ENCODE measurements at places on chromosomes 12 and 14.

- peaks cover 53% of the 10 kb centered on the region for H3K27me3 ChIP-seq
- no peak for DNase-seq
- H3K36me3 ChIP-seq, result no peaks in the 10 kb centered on the region
- no peak overlapping the region for H3K4me3 ChIP-seq
Observed at GRCh38 chr12:55420307-55420962, 5.6 kb upstream of the OR6C76 start.

DNA sequence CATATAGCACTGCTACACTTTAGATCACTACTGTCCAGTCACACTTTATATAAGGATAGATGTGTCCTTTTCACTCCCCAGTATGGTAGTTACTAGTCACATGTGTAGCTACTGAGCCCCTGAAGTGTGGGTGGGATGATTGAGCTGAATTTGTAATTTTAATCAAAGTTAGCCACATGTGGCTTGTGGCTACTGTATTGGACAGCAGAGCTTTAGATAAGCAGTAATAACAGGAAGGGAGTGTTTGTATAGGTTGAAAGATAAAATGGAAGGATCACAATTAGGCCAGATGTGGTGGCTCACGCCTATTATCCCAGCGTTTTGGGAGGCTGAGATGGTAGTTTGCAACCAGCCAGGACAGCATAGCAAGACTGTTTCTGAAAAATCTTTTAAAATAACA lies 23.5 kb downstream of the NAA30 start:
- no peak for DNase-seq
- peaks cover 14% of the 10 kb centered on the region for H3K4me1 ChIP-seq
- no peaks in the 10 kb centered on the region for H3K27me3 ChIP-seq
- peaks cover 34% of the 10 kb centered on the region for H3K36me3 ChIP-seq

GRCh38 chr14:91862417-91862816 lies 4.9 kb downstream of the TC2N start:
- H3K27me3 ChIP-seq, result no peaks in the 10 kb centered on the region
- peak overlapping the region; percentile 91 for H3K27ac ChIP-seq
- H3K4me3 ChIP-seq, result peak overlapping the region; percentile 75

DNA sequence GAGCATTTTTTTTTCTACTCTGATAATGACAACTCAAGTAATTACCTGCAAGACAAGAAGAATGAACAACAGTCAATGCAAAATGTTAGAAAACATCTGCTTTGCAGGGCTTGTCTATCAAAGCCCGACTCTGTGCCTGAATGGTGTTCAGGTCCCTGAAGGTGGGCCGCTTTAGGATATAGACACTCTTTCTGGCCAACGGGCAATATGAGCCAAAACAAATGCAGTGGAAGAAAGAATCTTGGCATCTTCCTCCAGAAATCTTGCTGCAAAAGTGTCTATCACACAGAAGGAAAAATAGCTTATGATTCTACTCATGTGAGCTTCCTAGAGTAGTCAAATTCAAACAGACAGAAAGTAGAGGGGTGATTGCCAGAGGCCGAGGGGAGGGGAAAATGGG lies 32.7 kb downstream of the FOS start:
- H3K4me3 ChIP-seq, result no peak overlapping the region
- H3K27ac ChIP-seq, result peak overlapping the region; percentile 32
- no peak for DNase-seq
- no peaks in the 10 kb centered on the region for H3K27me3 ChIP-seq

GRCh38 chr14:77110286-77110685 lies 12.2 kb downstream of the CIPC start:
- DNase-seq, result no peak
- H3K36me3 ChIP-seq, result peaks cover 82% of the 10 kb centered on the region
- no peak overlapping the region for H3K27ac ChIP-seq
- no peaks in the 10 kb centered on the region for H3K27me3 ChIP-seq
- H3K4me1 ChIP-seq, result no peaks in the 10 kb centered on the region

- no peaks in the 10 kb centered on the region for H3K27me3 ChIP-seq
- DNase-seq, result no peak
- H3K4me1 ChIP-seq, result no peaks in the 10 kb centered on the region
- no peak overlapping the region for H3K4me3 ChIP-seq
- H3K36me3 ChIP-seq, result no peaks in the 10 kb centered on the region
- H3K27ac ChIP-seq, result no peak overlapping the region
Observed at GRCh38 chr14:37988472-37988871, 219.2 kb upstream of the SSTR1 start.

- peaks cover 11% of the 10 kb centered on the region for H3K27me3 ChIP-seq
- no peak for DNase-seq
- no peak overlapping the region for H3K27ac ChIP-seq
Observed at GRCh38 chr12:46958053-46958452, 121.4 kb upstream of the PCED1B start.

DNA sequence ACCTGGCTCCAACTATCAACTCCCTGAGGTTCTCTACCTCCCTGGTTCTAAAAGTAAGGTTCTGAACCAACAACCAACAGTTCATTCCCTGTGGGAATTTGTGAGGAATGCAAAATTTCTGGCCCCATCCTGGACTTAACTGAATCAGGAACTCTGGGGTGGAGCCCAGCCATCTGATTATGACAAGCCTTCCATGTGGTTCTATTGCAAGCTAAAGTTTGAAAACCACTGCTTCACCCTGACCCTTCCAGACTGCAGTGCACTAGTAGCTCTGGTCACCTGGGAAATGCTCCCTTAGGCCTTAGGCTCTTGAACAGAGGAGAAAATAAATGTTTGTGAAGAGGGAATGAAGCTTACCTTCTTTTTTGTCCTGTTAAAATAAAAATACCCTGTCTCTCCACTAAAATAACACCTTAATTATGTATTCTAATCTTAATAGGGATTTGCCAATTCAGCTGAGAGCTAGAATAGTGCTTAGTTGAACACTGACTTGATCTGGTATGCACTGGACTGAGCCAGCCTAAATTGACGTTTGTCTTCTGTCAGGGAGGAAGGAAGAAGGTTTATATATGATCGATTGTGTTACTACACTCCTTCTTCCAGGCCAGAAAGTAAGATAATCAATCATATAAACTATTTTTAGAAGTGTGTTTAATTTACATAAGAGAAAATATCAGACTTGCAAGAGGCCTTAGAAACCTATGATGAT lies 39.1 kb upstream of the DDHD1 start:
- peaks cover 36% of the 10 kb centered on the region for H3K4me1 ChIP-seq
- no peak overlapping the region for H3K27ac ChIP-seq
- no peak overlapping the region for H3K4me3 ChIP-seq
- H3K36me3 ChIP-seq, result no peaks in the 10 kb centered on the region

GRCh38 chr12:115398311-115398781 lies 714.4 kb upstream of the TBX3 start:
- no peak overlapping the region for H3K4me3 ChIP-seq
- no peaks in the 10 kb centered on the region for H3K36me3 ChIP-seq
- no peaks in the 10 kb centered on the region for H3K27me3 ChIP-seq
- no peaks in the 10 kb centered on the region for H3K4me1 ChIP-seq
- H3K27ac ChIP-seq, result no peak overlapping the region
